ENCODE measurements at places on chromosomes 5 and 9. TPM values are rescaled to one million over a fixed set of nuclear protein-coding genes. Genes with fewer than 3 reads are reported as not detected.

DNA sequence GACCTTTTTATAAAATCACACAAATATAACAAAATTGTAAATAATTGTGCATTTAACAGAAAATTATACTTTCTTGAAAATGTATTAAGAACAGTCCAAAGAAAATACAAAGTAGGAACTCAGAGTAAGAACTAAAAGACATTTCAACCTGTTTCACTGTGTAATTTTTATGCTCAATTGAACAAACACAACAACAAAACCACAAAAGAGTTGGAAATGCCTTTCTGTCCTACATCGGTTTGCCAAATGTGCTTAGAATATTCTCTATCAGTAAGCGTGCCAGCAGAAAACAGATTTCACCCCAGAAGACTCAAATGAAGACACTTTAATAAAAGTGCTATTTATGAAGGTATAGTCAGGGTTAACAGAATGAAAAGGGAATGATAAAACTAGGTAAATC, 592.1 kb downstream of the PRELID2 start:
- DNase-seq: no peak

DNA sequence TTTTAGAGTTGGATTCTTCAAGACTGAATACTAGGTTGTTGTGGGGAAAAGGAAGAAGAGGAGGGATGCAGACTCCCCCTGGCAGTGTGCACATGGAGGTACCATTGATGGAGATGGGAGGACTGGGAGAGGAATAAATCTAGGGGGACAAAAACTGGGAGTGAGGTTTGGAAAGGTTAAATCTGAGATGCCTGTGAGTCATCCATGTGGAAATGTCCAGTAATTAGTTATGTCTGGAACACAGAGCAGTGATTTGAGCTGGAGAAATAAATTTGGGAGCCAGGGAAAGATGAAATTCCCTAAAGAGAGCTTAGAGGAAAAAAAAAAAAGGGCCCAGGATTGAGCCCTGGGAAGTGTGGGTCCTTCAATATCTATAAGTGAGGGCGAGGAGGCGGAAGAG, 8.0 kb upstream of the CCIN start:
- no peak for DNase-seq

- DNase-seq: no peak
Measured at GRCh38 chr9:110334183-110334582, 3.5 kb downstream of the TXNDC8 start.

DNA sequence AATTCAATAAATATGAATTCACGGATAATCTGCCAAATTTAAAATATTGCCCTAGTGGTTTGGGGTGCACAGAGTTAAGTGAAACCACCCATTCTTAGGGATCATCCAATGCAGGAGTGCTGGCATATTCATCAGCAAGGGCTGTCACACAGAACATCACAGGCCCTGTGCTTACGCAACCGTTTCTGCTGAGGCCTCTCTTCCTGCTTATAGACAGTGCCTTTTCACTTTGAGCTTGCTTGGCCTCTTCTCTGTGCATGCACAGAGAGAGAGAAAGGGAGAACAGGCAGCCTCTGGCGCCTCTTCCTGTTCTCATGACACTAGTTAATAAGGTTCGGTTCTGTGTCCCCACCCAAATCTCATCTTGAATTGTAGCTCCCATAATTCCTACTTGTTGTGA, 366.3 kb downstream of the ICE1 start:
- no peak for DNase-seq

- DNase-seq: no peak
Measured at GRCh38 chr5:133930813-133931090, 37.7 kb downstream of the C5orf15 start.

DNA sequence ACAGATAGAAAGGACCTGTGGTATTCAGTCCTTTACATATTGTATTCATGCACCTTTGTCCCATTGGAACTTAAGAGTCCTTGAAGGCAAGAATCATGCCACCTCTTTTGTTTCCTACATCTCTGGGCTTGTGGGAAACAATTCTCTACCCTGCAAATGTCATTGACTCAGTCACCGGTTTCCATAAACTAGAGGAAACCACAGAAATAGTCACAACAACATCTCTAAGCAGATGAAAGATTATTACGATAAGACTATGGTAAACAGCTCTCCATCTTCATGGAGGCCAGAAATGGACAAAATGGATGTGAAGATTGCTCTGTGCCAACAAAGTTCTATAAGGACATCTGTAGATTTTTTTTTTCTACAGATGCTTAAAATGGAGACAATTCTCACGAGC, 165.5 kb downstream of the PIK3R1 start:
- no peak for DNase-seq

GRCh38 chr5:91382530-91383026, 539 bp downstream of the ARRDC3 start:
- DNase-seq: no peak

DNA sequence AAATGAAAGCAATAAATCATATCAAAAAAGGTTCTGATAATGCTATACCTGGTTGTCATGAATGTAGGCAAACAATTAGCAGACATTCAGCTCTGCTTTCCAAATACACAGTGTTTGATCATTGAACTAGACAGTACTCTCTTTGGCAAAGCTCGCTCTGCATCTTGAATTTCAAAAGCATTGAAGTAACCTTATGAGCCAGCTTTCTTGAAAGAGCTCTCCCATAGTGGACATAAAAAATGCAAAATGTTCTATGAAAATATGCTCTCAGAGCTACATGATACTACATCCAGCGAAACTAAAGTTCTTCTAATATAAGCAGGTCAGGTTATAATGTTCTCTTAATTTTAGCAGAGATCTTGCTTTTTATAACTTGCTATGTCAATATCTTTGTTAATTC, 533.4 kb downstream of the CSNK1G3 start:
- DNase-seq: no peak

- no peak for DNase-seq
Measured at GRCh38 chr5:139652788-139653241, 4.7 kb downstream of the CXXC5 start.

- DNase-seq: no peak
Measured at GRCh38 chr9:115192280-115192679, 74.3 kb upstream of the TNC start.

GRCh38 chr5:165139721-165140120, 1634.3 kb downstream of the MAT2B start:
- DNase-seq: no peak

GRCh38 chr5:144036476-144036875, 134.0 kb downstream of the YIPF5 start:
- DNase-seq: no peak

- no peak for DNase-seq
Measured at GRCh38 chr9:21016701-21017491, 14.5 kb downstream of the HACD4 start.

DNA sequence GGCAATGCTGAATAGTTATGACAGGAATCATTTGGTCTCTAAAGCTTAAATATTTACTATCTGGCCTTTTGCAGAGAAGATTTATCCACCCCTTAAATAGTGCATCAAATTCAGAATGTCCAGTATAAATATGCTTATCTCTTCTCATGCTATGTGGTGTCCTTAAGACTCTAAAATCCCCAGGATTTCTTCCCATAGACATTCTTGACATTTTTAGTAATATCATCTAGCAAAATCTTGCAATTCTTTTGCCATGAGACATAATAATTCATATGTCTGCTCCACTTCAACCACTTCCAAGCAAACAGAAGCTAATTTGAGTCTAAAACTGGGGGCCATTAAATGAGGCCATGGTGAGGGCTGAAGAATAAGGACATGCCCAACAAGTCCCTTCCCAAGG, 1923.4 kb upstream of the CDH9 start:
- no peak for DNase-seq

DNA sequence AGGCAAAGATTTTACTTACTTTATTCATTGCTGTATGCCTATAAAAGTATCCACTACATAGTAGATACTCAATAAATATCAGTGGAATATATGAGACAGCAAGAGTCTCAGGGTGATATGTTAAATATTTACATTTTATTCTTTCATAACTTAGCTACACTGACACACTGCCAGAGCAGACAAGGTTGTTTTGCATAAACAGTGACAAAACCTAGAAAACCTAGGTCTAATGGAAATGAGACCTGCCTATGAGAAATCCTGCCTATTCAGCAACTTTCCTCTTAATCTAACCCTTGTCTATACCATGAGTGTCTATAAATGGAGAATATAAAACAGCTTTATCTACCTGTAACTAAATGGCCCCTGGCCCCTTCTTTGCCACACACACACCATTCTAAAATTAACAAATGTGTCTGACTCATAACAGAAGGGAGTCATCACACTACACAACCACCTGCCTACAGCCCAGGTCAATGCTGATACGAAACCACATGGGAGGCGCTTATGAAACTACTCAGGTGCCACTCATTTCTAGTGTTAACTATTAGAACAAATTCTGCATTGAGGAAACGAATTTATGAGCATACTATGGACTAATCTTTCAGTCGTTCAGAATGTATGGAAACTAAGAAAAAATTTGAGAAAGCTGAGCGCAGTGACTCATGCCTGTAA, 60.3 kb downstream of the UBAP2 start:
- no peak for DNase-seq

- DNase-seq: no peak
Measured at GRCh38 chr9:38355115-38355514, 37.4 kb upstream of the ALDH1B1 start.

- DNase-seq: no peak
Measured at GRCh38 chr5:172162323-172162986, 25.6 kb downstream of the STK10 start.

GRCh38 chr5:2740051-2740875, 11.2 kb downstream of the IRX2 start:
- no peak for DNase-seq

HNRNPA0 gene
- total RNA-seq: 20.6 TPM

CXCL14 gene
- total RNA-seq: not detected

GALNT12 gene
- total RNA-seq: 1.2 TPM

DMGDH gene
- total RNA-seq: 0.25 TPM

PLPPR1 gene
- 0.25 TPM for total RNA-seq

SMIM33 gene
- total RNA-seq: not detected

CER1 gene
- total RNA-seq: not detected

TEK gene
- 100 TPM for total RNA-seq

PFN3 gene
- total RNA-seq: not detected

Measured in pulmonary artery endothelial cell (primary cell).